Activated T-cell treated with anti-CD3 and anti-CD28 coated beads, Interleukin-2, amount 50 U/mL, for 72 hours (primary cell): ENCODE measurements at places on chromosomes 1 and 21.

DNA sequence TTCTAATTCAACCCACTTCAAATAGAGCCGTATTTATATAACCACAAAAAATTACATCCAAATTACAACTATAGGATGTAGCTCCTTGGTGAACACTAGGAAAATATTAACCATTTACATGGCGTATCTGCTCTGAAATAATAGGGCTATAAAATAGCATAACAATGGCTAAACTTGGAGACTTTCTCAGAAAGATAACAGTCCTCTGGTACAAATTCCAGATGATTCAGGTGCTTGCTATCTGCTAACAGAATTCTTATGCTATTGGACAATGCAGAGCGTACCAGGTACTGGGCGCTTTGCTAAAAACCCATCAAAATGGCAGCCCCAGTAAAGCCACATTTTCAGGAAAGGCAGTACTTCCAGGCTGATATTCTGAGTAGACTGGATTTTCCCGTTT, 209.7 kb upstream of the C8B start:
- DNase-seq = no peak

GRCh38 chr1:15902882-15903281, 55.4 kb downstream of the SPEN start:
- no peak for DNase-seq

GRCh38 chr1:166980818-166981217, 5.5 kb upstream of the ILDR2 start:
- DNase-seq = no peak

GRCh38 chr1:243499248-243499647, 243.4 kb downstream of the SDCCAG8 start:
- DNase-seq = no peak

GRCh38 chr1:56396581-56396980, 182.8 kb downstream of the PLPP3 start:
- DNase-seq = no peak

GRCh38 chr1:178934546-178934945, 63.7 kb upstream of the ANGPTL1 start:
- no peak for DNase-seq

DNA sequence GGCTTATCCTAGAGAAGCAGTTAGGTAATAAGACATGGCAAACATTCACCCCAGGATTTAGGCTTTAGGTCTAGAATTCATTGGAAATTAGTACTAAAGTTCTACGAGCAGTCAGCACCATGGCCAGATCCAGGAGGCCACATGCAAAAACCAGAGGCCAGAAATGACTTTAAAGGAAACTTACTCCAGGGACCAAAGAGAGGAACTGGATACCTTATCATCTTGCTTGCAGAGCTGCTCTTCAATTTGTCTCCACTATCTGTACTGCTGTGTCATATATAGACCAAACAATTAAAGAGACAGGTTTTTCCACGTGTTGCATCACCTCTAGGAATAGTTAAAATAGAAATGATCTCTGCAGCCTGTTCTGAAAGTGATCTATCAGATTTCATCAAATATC, 127.8 kb downstream of the LMX1A start:
- no peak for DNase-seq

DNA sequence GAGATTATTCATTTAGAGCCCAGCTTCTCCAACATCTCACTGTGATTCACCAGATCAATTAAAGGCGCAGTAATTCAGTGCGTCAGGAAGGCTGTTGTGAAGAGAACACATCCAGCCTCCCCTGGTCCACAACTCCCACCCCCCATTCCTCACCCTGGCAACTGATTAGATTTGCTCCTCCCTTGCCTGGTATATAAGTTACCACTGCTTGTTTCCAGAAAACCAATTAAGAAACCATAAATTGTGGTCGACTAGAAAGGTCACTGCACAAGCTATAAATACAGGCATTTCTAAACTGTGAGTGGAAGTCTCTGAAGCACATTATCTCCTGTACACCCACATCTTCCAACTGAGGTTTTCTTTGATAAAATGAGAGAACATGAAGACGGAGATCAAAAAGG, 41.9 kb downstream of the FAM163A start:
- DNase-seq = no peak

GRCh38 chr1:214638459-214638807, 35.4 kb downstream of the CENPF start:
- no peak for DNase-seq

- DNase-seq = no peak
These were observed 37.1 kb upstream of the CSF1 start for GRCh38 chr1:109873278-109874175.

DNA sequence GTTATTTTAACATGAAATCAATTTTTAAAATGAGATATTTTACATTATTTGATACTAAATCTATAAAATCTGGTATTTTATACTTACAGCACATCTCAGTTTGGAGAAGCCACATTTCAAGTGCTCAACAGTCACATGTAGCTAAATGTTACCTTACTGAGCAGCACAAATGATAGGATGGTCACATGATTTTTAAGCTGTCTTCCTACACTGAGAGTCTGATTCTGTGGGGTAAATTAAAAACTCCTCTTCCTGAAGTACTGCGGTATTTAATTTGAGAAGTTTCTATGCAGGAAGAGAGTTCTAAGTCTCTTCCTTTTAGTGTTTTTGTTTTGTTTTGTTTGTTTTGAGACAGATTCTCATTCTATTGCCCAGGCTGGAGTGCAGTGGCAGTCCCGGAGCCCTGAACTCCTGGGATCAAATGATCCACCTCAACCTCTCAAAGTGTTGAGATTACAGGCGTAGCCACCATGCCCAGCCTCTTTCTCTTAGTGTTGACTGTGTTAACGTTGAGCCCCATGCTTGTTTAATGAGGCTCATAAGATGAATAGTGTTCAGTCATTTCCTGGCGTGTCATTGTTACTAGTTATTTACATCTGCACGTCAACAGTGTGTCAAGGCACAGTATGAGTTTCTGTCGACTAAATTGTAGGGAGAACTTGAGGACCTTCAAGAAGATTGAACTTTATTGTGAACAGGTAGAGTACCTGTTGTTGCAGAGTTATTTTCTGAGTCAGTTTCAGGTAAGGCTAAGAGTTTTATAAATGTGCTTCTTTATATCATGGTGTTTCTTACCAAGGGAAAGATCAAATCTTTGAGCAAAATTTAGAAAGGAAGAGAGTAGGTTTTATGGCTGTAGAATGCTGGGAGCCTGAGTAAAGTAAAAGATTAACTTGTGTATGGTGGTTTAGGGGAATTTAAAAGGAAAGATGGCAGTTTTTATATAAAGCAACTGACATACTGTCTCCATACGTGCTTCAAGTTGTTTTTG, 3.3 kb downstream of the CNST start:
- DNase-seq = peak; percentile 58

DNA sequence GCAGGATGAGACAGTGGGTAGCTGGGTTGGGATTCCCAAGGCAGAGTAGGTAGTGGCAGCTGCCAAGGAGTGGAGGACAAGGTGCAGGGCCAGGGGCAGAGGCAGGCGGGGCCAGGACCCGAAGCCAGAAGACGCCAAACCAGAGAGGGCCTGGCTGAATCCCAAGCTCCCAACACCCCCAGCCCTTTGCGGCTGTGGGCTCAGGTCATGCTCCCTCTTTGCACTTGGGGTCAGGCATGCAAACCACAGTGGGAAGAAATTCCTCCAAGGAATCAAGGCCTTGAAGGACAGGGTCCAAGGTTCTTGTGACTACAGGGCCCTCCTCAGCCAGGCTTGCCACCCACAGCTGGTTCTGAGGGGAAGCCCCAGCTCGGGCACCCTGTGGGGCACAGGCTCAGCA, 6.2 kb downstream of the C1orf210 start:
- no peak for DNase-seq

- DNase-seq = no peak
These were observed 61.4 kb upstream of the DIRAS3 start for GRCh38 chr1:68111519-68112436.

DNA sequence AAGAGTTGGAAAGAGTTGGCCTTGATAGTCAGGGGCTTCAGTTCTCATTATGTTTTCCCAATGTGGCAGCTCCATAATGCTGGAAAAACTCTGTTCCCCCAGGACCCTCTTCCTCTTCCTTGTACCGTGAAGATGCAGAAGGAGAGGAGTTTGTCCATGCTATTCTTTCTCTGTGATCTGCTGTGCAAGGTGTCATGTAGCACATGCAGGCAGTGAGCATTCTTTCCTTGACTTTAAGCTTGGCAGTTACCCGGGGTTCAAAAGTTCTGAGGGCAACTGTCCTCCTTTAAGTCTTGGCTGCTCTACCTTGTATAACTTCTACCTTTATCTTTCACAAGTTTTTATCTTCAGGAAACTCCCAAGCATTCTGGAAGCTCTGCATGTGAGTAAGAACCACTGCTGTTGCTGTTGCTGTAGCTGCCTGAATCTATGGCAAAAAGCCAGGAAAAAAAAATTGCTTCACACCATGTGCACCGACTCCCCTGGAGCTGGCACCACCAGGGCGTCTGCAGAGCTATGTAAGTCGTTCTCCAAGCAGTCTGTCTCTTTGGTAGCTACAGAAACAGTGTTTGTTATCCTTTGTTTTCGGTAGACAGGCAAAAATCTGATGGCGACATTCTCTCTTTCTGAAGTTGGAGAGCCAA, 42.7 kb upstream of the SLC16A1 start:
- no peak for DNase-seq

GRCh38 chr1:224863486-224863885, 66.0 kb upstream of the DNAH14 start:
- DNase-seq = no peak

- no peak for DNase-seq
These were observed 12.0 kb upstream of the S100A2 start for GRCh38 chr1:153577624-153578051.

DNA sequence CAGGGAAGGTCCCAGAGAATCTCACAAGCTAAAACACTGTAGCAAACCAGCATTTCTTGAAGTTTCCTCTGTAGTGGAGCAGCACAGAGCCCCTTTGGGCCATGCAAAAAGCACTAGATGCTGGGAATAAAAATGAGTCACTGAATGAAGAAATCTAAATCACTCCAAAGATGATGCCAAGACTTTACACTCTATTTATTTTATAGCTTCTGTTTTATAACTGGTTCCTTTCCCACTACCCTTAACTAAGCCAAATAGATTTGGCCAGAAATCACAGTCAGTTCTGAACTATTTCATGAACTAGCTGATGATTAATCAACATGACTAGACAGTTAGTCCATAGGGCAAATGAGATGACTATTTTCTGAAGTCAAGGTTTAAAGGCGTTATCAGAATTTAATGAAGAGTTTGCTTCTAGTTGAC, 89.5 kb downstream of the SCMH1 start:
- DNase-seq = no peak

DNA sequence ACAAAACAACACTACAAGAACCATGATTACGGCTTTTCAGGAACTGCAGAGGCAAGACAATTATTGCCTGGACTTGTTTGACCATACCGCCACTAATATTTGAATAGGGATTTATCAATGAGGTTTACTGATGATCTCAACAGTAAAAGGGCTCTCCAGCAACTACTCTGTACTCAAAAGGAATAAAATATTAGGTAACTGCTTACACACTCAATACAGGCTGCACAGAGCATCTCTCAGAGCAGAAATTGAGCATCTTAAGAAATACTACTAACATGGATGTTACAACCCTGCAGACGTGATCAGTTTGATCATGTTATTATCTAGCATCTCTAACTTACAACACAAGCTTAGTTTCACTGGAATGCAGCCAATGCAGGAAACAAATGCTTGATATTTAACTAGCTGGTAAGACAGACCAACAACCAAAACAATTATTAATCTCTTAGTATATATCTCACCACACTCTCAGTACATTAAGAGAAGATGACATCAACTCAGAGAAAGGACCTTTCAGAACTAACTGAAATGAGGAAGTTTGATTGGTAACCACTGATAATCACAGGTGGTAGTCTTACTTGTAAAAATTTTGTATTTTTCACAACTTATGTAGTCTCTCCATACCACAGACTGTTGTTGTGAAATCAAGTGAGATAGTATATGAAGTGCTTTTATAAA, 52.2 kb downstream of the PUM1 start:
- no peak for DNase-seq

GRCh38 chr1:43604192-43604591, 45.8 kb upstream of the KDM4A start:
- no peak for DNase-seq

- DNase-seq = no peak
These were observed 382.8 kb downstream of the AMY1C start for GRCh38 chr1:104132382-104132973.

DNA sequence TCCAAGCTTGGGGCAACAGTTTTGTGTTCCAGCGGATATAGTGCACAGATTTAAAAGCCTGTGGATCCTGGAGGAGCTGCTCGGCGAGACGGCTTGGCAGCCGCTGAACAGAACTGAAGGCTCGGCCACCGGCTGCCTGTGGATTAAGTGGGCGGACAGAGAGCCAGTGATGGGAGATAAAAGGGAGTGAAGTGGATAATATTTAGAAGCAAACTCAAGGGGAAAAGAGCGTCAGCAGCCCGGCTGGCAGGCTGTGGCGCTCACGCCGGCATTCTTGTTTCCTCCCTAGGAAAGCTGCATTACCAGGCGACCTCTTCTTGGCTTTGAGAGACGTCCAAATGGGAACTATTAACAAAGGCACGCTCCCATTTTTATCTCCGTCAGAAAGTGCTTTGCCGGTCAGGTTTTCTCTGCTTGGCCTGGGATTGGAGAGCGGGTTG, 10.4 kb downstream of the TRABD2B start:
- no peak for DNase-seq

DNA sequence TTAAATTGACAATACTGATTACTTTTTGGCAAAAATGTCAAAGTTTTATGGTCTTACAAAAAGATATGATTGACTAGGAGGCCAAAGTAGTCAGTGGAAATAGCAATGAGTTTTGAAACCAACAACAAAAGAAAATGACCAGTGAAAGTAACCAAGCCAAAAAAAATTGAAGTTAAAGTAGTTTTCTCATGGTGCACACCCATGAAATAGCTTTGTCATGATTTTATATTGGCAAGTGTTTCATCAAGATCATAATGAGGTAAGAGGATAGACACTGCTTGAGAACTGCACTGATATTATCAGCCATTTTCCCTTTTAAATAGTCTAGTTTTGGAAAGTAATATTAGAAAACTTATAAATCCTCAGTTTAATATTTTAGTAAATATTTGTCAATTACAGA, 206.2 kb upstream of the ADAMTS5 start:
- DNase-seq = no peak

DNA sequence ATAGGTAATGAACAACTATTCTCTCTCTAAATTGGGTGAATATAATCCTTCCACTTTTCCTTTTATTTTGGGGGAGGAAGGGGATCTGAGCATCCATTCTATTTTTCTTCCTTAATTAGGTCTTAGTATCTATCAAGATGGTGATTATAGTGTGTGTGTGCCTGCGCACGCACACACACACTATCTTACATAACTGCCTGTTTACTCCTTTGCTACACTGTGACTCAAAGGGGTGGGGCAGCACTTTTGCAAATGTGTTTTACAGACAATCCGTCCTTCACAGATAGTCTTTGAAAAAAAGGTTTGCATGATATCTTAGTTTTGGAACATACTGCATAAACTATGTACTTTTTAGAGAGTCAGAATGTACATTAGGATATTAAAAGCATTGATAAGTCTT, 191.5 kb downstream of the SDCCAG8 start:
- no peak for DNase-seq

GRCh38 chr1:156122519-156123355, 8.2 kb downstream of the LMNA start:
- DNase-seq = no peak
